ENCODE measurements at places on chromosomes 4 and X. TPM values are rescaled to one million over a fixed set of nuclear protein-coding genes. Genes with fewer than 3 reads are reported as not detected.

GRCh38 chr4:14054391-14054790 is 426.9 kb upstream of the BOD1L1 start:
- DNase-seq: no peak
- H3K4me3 ChIP-seq: no peak overlapping the region

GRCh38 chr4:152217896-152218295 is 318.0 kb downstream of the FBXW7 start:
- peaks cover 20% of the 10 kb centered on the region for H3K4me1 ChIP-seq
- H3K36me3 ChIP-seq: peaks cover 7% of the 10 kb centered on the region
- no peaks in the 10 kb centered on the region for H3K27me3 ChIP-seq
- H3K27ac ChIP-seq: no peak overlapping the region
- no peak for DNase-seq

DNA sequence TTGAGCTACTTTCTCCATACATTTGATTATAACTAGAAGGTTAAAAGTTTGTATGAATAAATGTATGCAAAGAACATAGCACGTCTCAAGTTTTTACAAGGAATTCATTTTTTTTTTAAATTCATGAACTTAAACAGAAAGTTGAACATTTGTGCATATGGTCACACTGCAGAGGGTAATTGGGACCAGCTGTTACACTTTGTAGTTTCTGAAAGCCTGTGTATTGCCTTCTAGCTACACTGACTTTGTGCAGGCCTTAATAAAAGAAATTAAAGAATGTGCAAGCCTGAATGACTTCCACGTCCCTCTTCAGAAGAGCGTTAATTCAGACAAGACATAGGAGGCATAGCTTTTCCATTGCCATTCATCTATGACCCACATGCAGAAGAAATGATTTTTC is 153.1 kb upstream of the PCDH18 start:
- no peaks in the 10 kb centered on the region for H3K36me3 ChIP-seq
- no peaks in the 10 kb centered on the region for H3K27me3 ChIP-seq
- no peaks in the 10 kb centered on the region for H3K4me1 ChIP-seq

KDR gene
- total RNA-seq: not detected

SRPX2 gene
- total RNA-seq: not detected
